Psoas muscle (tissue), 8 donors: ENCODE measurements at places on chromosomes 7 and 10. TPM values are rescaled to one million over a fixed set of nuclear protein-coding genes. Genes with fewer than 3 reads are reported as not detected.

KCNIP2 gene
- total RNA-seq = 1.2 TPM

DNA sequence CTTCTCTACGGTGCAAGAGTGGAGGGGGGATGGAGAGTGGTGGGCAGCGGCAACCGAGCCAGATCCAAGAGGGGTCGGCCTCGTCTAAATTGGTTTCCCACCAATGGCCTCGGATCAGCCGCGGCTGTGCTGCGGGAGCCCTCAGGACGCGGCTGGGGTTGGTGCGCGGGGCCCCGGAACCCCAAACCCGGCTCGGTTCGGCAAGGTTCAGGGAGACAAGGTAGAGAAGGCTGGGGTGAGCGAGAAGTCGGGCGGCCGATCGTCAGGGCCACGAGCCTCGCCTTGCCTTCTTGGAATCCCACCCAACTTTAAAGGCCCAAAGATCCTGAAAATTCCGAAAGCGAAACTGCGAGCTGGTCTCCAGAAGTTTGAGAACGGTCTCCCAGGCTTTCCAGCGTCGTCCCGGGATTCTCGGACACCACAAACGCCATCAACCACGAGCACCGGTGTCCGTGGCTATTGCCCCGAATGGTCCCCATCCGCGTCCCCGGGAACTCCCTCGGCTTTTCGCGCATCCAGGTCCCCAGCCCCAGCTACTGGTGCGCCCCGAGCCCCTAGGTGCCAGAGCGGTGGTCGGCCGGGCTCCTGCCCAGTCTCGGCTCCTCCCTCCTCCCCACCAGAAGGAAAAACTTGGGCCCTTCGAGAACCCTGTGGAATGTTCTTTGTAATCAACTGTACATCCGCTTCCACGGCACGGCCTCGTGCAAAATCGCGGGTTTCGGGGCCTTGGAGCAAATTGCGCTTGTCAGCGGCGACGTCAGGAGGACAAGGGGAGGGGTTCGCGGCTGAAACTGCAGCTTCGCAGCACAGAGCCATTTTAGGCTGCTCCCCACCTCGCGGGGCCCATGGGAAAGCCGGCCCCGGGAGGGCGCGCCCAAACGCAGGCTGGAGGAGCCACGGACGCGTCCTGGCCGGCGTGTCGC is 3.2 kb downstream of the SFMBT2 start:
- H3K4me1 ChIP-seq = peaks cover 27% of the 10 kb centered on the region
- peak overlapping the region; percentile 81 for H3K27ac ChIP-seq
- no peaks in the 10 kb centered on the region for H3K36me3 ChIP-seq
- DNase-seq = peak; percentile 64

DNA sequence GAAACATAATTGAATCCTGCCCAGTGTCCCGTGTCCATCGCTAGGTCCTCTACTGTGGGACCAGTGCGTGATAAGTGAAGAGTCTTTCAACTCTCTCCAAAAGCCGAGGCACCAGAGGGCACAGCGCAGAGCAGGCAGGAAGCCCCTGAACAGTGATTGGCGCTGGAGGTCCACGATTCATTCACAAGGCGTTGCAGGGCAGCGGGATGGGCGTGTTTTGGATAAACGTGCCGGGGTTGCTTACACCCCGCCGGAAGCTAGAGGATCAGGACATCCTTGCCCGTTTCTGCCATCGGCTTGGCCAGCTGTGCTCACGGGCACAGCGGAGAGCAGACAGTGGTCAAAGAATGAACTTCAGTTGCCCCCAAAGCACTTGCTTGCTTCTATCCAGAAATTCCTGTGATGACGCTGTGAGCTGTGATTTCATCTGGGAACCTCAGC is 86.0 kb upstream of the PFKP start:
- no peak overlapping the region for H3K27ac ChIP-seq
- DNase-seq = no peak
- no peak overlapping the region for H3K4me3 ChIP-seq
- no peaks in the 10 kb centered on the region for H3K36me3 ChIP-seq
- H3K27me3 ChIP-seq = peaks cover 13% of the 10 kb centered on the region
- no peaks in the 10 kb centered on the region for H3K4me1 ChIP-seq

- H3K4me1 ChIP-seq = no peaks in the 10 kb centered on the region
- no peak overlapping the region for H3K4me3 ChIP-seq
- H3K36me3 ChIP-seq = no peaks in the 10 kb centered on the region
- H3K27ac ChIP-seq = no peak overlapping the region
These were observed 82.0 kb downstream of the FOXL3 start for GRCh38 chr7:371779-372545.

GRCh38 chr7:85185424-85186082 is 1.3 kb downstream of the SEMA3D start:
- no peaks in the 10 kb centered on the region for H3K4me1 ChIP-seq
- H3K27me3 ChIP-seq = peaks cover 27% of the 10 kb centered on the region
- peak; percentile 42 for DNase-seq
